ENCODE measurements at places on chromosomes 7 and 10.

- DNase-seq, result no peak
Observed at GRCh38 chr7:7306231-7306630, 123.9 kb downstream of the C1GALT1 start.

DNA sequence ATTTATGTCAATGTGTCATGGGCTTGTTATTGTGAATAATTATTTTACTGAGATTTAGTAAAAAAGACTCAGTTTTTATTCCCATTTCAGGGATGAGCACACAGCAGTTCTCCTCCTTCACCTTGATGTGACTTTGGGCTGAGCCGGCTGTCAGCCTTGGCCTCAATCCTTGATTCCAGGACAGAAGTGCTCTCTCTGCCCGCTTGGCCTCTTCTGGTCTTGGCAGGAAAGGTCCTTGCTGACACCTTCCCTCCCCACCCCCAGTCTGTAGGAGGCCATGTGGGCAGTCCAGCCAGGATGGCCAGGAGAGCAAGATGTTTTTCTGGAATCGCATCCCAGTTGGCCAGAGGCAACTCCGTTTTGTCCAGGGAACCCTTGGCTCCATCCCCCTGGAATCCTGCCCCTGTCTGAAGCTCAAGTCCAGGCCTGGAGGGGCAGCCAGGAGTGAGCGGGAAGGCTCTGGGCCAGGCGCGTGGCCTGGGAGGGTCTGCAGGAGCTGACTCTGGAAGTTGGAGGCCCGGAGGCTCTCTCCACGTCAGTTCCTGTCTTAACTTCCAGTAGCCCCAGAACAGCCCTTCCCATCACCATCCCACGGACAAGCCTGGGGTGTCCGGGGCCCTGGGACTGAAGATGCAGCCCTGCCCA, 100.9 kb downstream of the PDGFA start:
- DNase-seq, result peak; percentile 22

DNA sequence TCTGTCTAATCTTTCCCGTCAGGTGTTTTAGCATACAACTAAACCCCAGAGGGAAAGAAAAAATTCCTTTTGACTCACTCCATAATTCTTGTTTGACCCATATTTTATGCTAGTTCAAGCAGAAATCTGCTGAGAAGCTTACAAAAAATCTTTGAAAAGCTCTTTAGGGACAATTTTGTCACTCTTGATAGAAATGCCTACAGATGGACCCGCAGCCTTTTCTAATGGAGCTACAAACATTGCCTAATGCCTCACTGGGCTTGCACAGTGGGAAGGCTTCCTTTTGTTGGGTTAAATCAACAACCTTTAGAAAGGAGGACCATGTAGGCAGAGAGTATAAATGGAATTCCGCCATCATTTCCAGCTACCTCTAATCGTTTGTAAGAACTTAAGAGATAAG, 344.5 kb downstream of the PCLO start:
- DNase-seq, result no peak

- peak; percentile 66 for DNase-seq
Observed at GRCh38 chr7:18541181-18541870, 45.8 kb downstream of the HDAC9 start.

- peak; percentile 2 for DNase-seq
Observed at GRCh38 chr7:123787220-123788007, 38.6 kb upstream of the WASL start.

DNA sequence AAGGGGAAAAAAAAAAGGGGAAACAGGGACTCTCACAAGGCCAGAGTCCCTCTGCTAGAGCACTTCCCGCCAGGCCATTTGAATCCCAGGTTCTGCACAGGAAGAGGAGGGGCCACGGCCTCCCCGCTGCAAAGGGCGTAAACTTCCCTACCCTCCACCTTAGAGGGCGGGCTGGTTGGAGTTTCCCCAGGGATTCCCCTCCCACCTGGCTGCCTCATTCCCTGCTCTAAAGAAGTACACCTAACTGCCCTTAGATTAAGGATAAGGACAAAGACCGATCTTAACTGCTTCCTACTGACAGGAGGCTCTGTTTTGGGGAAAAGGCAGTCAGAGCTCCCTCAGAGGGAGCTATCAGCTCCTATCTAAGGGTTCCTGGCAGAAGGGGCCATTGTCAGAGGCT, 102.0 kb upstream of the ARMC3 start:
- DNase-seq, result peak; percentile 35

DNA sequence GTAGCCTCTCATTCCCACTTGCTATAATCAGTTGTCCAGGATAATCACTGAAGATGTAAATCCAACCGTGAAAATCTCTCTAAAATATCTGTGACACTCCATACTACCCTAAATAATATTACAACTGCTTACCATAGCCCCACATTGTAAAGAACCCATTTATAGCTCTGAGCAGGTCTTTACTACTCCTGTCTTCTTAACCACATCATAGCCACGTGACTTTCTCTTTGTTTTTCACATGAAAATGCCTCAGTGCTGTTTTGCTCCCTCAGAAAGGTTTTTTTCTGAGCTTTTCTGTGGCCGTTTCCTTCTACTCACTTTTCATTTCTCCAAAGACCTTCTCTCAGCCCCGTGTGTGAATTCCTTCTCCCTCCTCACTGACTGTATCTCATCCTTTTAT, 662.2 kb upstream of the ADARB2 start:
- DNase-seq, result no peak

DNA sequence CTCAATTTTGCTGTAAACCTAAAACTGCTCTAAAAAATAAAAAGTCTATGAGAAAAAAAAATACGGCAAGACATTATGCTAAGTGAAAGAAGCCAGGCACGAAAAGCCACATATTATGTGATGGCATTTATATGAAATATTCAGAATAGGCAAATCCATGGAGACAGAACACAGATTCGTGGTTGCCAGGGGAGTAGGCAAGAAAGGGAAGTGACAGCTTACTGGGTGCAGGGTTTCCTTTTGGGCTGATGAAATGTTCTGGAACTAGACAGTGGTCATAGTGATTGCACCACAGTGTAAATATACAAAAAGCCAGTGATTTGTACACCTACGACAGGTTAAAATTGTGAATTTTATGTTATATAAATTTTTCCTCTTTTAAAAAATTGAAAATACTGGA, 41.3 kb upstream of the GLI3 start:
- no peak for DNase-seq

- DNase-seq, result no peak
Observed at GRCh38 chr7:24854866-24855265, 97.6 kb upstream of the GSDME start.

GRCh38 chr10:116800286-116800929, 48.9 kb upstream of the ENO4 start:
- DNase-seq, result no peak

DNA sequence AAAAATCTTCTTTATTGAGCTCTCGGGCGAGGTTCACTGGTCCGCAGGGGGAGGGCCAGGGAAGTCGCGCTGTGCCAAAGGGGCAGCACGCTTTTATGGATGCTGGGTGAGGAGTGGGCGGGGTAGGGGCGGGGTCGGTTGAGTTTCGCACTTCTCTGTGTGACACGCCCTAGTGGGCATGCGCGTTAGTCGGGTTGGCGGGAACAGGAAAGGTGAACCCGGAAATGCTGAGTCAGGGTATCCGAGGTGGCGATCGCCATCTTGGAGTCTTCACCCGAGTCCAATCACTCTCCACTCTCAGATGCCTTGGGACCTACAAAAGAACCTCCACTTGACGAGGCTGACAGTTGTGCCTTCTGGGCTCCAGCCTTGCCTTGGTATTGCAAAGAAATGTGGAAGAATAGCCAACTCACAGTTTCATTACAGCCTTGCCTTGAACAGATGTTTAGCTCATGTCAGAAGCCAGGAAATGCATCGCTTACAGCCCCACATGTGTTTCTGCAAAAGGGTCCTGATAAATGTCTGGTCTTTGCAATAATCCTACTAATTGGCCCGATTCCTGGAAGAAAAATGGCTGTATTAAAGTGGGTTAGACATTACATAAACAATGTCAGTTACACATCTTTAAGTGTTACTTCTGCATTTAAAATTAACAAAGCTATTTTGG, 64.1 kb downstream of the AHR start:
- peak; percentile 13 for DNase-seq

DNA sequence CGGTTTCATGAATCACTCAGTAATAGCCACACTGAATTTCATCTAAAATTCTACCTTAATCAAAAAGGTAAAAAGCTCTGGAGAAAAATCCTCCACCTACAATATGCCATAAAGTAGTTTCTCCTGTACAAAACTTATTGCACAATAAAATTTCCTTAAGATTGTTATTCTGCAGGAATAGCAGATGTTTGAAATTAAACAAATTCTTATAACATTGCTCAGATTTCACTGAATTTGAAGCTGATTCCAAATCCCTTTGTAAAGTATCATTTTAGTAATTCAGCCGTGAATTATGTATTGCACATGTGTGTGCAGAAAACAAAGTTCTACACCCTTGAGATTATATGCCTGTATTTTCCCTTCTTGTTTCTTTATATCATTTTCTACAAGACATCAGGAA, 123.8 kb downstream of the AMPH start:
- DNase-seq, result no peak

DNA sequence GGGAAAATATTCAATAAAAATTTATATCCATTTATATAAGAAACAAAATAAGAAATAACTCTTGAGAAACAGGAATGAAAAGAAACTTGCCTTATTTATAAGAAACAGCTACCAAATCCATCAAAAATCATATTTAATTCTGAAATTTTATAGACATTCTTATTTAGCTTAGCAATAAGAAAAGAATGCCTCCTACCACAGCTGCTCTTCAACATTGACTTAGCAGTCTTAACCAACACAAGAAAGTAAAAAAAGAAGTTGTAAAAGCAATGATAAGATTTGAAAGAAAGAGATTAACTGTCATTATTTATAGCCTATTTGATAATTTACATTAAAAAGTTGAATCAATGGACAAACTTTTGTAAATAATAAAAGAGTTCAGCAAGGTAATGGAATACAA, 212.8 kb downstream of the ZNF365 start:
- DNase-seq, result no peak

DNA sequence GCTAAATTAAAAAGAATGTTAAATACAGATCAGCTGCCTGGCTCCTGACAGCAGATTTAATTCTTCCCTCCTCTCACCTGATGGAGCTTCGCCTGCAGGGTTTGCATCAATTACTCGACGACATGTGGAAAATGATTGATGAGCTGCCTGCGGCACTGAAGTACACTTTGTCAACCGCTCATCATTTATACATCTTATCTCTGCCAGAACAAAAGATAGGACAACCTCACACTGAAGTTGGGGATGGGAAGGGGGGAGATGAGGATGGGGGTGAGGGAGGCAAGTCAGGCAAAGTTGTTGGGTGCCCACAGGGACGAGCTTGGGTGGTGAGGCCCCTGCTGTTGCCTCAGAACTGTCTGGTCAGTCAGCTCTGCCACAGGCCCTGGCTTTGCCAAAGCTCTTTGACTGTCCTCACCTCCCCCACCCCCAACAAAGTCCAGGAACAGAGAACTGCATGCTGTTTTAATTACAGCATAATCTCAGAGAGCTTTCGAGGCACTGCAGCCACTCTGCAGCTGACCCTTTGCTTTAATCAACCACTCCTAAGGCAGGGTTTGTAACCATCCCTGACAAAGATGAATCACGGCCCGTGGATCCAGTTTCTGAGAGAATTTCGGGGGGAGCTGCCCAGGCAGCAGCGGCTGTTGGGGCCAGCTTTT, 702.3 kb downstream of the LRMDA start:
- peak; percentile 70 for DNase-seq

- no peak for DNase-seq
Observed at GRCh38 chr7:71348821-71349681, 217.1 kb downstream of the GALNT17 start.

GRCh38 chr10:683448-684071, 5.9 kb downstream of the DIP2C start:
- DNase-seq, result peak; percentile 94

DNA sequence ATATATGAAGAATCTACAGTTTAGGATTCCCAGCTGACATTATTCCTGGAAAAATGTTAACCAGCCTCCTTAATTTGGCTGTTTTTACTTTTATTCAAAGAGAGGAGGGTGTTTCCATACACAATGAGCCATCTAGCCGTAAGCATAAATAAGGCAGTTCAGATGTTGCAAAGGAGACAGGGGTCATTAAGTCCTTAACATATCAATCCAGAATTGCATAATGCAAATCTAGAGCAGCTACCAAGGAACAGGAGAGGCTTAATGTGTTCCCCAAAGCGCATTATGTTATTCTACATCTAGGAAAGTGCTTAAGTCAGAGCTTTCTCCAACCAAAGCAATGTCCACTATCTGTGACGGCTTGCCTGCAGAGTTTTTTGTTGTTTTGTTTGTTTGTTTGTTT, 32.4 kb upstream of the TCF7L2 start:
- DNase-seq, result no peak

DNA sequence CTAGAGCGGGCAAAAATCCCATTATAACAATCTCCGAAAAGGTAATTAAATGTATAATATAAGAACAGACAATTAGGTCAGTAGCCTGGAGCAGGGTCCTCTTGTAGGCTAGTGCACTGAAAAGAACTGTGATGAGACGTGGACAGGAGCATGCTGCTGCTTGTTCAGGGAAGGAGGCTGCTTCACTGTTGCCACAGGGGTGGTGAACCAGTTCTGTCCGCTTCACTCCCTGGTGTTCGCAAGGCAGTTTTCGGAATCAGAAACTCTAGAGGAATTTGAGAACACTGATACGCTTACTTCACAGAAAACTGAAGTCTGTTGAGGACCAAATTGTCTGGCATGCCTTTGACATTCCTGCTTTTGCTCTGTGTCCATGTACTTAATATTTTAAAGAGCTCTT, 17.4 kb downstream of the ZNRF2 start:
- DNase-seq, result no peak

DNA sequence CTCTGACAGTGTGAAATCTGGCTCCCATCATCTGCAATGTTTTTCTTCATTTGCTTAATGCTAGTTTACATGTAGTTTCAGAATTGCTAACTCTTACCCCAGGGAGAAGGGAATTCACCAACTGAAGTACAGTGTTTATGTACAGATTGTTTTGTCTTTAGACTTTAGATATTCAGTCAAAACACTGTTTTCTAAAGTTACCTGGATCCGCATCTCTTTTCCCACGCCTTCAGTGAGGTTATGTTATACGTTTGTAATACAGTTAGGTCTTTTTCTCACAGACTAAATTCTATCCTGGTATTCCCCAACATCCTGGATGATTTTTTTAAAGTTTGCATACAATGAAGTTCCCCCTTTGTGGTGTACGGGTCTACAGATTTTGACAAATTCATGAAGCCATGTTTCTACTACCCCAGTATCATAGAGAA, 3.2 kb upstream of the LYZL1 start:
- no peak for DNase-seq

DNA sequence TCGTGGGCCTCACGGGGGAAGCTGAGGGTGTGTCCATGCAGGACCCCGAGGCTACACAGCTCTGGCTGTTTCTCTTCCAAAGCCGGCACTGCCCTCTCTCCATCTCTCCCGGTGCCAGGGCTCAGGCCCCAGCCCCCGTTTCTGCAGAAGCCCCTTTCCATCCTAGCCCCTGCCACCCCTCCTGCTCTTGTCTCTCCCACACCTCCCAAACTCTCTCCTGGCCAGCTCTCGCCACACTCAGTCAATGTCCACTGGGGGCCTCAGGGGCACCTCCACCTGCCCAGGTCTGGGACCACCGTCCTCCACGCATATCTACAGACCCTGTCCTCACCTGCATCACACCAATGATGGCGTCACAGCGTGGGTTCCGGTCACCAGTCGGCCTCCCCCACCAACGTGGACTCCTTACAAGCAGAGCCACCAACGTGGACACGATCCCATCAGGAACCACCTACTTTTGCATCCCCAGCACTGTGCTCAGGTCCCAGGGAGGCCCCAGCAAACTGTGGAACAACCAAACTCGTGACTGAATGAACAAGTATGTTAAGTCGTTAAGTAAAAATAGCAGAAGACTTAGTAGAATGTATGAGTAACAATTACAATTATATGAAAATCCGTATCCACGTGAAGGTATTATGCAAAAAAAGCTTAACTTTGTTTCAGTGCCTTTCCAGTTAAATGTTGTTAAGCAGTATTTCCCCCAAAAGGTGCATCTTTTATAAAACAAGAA, 38.4 kb downstream of the DIP2C start:
- DNase-seq, result no peak

All from RPMI7951 (cell line).